HS-27A (cell line): ENCODE measurements at places on chromosomes 2 and 18.

DNA sequence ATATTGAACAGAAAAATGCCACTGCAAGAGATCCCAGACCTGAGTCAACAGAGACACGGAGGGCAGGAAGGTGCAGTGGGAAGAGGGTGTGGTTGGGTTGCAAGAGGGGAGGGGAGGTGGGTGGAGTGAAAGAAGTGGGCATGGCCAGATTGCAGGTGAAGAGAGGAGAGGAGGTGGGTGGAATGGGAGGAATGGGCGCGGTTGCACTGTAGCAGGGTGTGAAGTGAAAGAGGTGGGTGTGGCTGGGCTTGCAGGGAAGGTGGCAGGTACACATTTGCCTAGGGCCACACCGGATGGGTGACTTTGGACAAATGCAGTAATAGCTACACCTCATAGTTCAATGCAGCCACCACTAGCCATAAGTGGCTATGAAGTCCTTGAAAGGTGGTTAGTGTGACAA lies 71.1 kb downstream of the DOCK10 start:
- DNase-seq: no peak

- DNase-seq: no peak
Measured at GRCh38 chr2:179677077-179677688, 184.2 kb downstream of the ZNF385B start.

DNA sequence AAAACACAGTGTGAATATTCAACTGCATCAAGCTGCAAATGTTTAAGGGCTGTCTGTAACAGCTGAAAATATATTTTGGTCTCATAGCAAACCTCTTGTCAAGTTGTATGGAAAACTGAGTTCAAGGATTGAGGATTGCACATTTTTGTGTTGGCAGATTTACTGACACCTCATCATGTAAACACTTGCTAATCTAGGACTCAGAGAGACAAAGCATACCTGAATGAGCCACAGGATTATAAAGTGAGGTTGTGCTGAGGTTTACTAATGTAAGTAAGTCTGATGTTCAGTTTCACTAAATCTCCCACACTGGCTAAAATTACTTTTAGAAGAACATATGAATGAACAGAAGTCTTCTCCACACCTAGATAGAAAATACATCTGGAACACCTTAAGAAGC lies 1993.1 kb upstream of the CELF4 start:
- no peak for DNase-seq

GRCh38 chr2:56118474-56118873 lies 65.3 kb upstream of the CCDC85A start:
- DNase-seq: no peak

GRCh38 chr2:96888072-96889011 lies 18.5 kb upstream of the SEMA4C start:
- no peak for DNase-seq

DNA sequence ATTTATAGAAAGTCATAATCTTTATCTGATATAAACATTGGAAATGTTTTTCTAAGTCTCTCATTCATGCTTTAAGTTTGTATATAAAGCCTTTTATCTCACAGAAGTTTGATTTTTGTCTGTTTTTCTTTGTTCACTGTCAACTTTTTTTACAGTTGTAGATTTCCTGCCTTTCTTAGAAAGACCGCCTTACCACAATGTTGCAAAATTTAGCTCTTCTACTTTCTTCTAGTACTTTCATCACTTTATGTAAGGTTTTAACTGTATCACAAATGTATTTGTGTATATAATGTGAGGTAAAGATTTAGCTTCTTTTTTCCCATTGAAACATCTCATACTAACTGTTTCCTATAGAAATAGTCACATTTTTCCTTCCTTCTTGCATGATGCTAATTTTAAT lies 136.1 kb downstream of the DNAH6 start:
- no peak for DNase-seq
